ENCODE measurements at places on chromosomes 1 and 21.

GRCh38 chr21:28207436-28208173 lies 785.1 kb downstream of the LTN1 start:
- DNase-seq: no peak

- DNase-seq: no peak
These were observed 30.7 kb upstream of the RRP15 start for GRCh38 chr1:218254296-218254946.

GRCh38 chr1:75233302-75233929 lies 99.2 kb downstream of the LHX8 start:
- no peak for DNase-seq

DNA sequence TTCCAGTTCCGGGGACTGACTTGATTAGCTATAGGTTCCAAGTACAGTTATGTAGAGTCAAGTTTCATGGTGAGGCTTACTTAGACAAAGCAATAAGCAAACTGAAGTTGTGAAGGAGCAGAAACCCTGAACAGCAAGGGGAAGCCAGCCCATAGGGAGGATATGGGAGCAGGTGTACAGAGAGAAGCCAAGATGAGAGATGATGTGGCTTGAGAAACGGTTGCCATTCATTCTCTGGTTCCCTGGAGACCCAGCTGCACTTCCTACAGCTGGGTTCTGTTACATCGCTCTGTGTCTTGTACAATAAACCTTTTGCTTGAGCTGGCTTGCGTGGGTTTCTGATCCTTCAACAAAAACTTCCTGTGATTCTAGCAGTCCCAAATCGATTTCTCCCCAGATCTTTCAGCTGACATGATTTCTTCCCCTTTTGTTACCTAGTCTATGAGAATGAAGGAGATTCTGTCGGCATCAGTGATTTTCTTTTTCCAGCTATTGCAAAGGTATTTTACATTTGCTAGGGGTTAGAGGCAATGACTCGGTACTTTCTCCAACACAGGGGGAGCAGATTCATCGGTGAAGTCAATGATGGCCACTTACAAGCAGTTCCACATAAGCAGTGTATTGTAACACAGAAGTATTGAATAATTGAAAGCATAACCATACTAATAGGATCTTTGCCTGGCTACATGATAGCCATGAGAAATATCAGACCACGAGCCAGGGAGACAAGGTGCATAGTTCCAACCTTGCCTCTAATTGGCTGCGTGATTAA lies 67.3 kb downstream of the URB2 start:
- no peak for DNase-seq

DNA sequence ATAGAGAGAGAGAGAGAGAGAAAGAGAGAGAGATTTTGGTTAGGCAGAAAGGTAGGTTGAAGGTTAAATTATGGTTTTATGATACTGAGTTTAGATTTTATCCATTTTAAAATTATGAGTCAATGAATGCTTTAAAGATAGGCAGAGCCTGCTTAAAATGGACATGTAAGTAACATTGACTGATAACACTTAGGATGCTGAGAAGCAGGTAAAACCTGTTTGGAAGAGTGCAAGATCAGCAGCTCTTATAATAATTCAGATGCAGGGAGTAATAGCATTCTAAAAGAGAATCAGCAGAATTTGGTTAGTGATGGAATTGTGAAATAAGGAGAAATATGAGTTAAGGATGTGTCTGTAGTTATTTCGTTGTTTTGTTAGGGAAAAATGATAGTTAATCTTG lies 446.6 kb downstream of the PLA2G4A start:
- DNase-seq: no peak

GRCh38 chr1:200528858-200529606 lies 91.5 kb downstream of the KIF14 start:
- no peak for DNase-seq

DNA sequence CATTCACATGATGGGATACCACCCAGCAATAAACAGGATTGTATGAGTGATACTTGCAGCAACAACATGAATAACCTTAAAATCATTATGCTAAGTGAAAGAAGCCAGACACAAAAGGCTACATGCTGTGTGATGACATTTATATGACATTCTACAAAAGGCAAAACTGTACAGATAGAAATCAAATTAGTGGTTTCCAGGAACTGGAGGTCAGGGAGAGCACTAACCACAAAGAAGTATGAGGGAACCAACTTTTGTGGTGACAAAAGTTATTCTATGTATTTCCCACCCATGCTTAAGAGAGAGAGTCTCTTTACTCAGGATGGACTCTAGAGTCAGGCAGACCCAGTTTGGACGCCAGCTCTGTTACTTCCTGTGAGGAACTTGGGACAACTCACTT lies 364.5 kb upstream of the DAB1 start:
- no peak for DNase-seq

GRCh38 chr1:111878091-111878490 lies 111.4 kb downstream of the KCND3 start:
- DNase-seq: no peak

- DNase-seq: no peak
These were observed 132.9 kb downstream of the PTPRU start for GRCh38 chr1:29368936-29369932.

DNA sequence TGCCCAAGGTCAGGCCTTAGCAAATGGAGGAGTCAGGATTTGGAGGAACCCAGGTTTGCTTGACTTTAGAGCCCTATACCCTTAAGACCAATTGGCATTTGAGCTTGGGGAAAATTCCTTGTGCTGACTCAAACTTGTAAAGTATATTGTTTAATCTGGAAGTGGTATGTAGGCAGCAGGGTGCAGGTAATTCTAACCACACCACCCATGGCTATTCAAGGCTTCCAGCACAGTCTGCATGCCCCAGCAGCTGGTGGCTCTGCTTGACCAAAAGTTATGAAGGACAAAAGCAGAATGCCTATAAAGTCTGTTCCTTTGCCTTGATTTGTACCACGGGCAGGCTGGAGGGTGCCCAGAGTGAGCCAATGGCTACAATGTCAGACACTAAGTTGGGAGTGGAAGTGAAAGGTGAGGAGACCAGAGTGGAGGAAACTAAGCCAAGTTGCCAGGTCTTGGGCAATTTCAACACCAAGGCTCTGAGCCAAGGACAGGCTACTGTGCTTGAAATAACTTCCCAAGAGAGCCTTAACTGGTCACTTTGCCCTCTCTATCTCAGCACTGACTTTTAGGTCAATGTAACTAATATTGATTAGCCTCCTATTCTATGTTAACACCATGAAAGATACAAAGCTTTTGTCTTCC lies 4.7 kb upstream of the G0S2 start:
- no peak for DNase-seq

DNA sequence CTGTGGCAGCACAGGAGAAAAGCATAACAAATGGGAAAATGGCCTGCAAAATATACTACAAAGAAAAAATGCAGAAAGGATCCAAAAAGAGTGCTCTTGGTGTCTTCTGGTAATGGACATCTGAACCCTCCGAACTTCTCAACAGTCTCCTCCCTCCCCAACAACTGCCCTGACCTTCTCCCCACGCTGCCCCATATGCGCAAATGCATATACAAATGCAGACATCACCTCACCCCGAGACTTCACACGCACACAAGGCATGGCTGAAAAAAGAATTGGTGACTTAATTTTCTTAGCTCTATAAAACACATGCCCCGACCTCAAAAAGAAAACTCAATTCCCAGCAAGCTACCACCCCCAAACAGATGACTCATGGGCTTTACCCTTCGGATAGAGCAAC lies 8.4 kb downstream of the KCND3 start:
- no peak for DNase-seq

- DNase-seq: no peak
These were observed 63.3 kb upstream of the PARP1 start for GRCh38 chr1:226470921-226471866.

GRCh38 chr1:186022184-186022583 lies 288.0 kb downstream of the HMCN1 start:
- no peak for DNase-seq

DNA sequence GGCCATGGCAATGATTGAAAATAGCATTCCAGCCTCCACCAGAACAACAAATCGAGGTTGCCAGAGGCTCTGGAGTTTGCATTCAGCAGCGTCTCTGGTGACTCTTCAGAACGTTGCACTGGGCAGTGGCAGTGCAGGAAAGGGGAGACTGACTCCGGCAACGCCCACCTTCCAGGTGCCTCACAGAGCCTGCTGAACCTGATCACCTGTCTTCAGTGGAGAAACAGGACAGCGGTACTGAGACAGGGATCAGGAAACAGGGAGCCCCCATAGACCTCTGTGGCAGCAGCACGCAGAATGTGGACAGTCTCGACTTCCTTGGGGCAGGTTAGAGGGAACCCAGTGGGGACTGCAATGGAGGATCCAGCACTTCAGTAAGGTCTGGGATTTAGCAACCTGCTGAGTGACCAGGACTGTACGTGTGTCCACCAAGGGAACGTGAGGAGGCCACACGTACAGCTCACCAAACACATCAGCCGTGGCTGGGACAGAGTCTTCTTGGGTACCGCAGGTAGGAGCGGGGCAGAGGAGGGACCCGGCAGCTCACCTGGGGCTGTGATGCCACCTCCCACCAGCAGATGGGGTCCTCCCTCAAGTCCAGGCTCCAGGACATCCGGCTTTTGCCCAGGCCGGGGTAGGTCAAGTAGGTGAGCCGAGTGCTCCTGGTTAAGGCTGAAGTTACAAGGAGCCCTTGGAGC lies 128.6 kb downstream of the PRDM2 start:
- no peak for DNase-seq

DNA sequence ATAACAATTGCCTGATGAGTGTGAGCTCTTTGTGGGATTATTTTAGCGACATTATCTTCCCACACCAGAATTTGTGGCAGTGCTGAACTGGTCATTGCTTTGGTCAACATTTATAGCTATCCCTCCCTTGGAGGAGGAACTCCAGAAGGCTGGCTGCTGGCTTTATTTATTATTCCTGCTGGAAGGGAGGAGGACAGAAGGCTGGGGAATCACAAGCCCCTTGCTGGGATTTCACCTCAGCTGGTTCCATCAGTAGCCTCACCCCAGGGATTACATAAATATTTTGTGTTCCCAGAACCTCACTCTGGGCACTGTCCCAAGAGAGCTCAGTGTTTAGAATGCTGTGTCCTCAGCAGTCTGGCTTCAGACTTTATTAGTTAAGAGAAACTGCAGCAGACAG lies 102.8 kb upstream of the C1orf21 start:
- DNase-seq: no peak

DNA sequence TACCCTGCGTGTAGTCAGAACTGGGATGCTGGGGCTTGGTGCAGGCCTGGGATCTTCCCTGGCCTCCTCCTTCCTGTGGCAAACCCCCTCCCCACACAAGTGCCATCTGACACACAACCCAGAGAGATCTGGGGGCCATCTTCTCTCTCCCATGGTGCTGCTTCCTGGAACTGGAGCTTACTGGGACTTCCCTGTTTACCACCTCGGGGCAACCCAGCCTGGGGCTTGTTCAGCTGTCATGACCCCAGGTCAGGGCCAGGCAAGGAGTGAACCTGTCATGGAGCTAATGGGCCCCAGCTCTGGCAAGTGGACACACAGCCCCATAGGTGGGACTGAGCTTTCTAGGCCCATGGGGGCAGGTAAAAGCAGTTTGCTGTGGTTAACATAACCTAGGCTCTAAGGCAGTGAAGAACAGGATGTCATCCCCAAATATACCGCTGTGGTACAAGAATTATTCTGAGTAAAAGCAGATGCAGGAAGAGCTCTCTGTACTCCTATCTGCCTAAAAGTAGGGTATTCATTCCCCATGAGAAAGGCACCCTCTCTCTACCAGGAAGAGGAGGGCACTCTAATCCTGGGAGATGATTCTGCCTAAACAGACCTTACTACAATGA lies 2.4 kb downstream of the TRIM11 start:
- DNase-seq: no peak

- no peak for DNase-seq
These were observed 25.6 kb downstream of the GON4L start for GRCh38 chr1:155831279-155831976.

DNA sequence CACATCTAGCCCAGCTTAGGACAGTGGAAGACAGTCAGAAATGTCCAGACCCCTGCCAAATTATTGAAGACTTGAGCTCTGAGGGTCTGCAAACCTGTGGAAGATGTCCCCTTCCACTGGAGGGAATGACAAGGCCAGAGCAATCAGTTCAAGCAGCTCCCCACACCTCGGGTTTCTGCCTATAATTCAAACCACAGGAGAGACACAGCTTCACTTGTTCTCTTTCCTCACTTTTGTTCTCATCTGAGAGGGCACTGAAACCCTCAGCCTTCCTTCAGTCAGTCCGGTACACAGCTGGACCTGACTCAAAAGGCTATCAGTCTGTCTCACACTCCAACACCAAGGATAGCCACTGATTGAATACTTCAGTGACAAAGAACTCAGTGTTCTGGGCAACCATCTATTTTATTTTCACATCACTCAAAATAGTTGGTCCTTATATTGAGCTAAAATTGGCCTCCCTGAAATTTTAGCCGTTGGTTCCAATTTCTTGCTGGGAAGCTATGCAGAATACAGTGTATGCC lies 70.1 kb downstream of the TENT5C start:
- no peak for DNase-seq

DNA sequence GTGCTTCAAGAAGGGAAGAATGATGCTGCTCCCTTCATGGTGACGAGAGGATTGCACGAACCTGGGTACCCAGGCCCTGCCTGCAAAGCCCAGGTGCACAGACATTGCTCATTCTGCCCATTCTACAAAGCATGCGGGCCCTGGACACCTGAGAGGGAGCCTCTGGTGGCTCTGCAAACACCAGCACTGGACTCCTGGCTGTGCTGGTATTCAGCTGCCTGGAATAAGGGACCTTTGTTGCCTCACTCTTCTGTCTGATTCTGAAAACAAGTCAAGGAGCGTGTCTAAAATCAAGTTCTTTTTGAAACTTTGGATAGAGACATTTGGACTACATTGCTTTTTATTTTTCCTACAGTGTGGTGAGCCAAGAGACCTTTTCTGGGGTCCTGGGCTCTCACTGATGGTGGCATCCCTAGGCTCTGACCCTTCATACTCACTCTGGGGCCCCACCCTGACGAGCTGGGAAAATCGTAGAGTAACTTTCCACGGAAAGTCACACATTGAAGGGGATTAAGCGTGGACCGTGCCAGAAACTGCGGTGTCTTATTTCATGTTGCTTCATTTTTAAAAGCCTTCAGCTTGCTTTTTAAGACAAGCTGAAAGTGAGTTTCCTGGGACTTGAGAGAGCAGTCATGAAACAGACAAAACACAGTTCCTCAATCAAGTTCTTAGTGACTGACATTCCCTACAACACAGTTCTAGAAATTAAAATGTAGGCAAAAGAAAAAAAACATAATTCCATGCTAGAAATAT lies 24.0 kb downstream of the ABCA4 start:
- no peak for DNase-seq

DNA sequence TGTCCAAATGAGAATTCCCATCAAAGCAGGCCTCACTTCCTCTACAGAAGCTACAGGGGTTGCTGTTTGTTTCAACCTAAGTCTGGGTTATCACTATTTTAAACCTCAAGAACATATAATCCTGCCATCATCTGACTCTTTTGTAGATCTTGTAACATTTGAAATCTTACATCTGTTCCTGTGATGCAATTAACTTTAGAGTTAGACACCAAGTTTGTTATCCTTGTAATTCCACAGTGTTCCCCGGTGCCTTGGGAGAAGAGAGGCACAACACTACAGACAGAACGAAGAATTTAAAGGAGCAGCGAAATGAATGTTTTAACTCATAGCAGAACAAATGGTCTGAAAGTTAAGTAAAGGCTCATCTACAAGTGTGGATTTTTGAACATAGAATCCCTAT lies 116.1 kb downstream of the UCHL5 start:
- no peak for DNase-seq

Data from CD4-positive, alpha-beta T cell treated with Interleukin-15 for 1 hour (primary cell).